NCI-H774 (cell line): ENCODE measurements at places on chromosomes 7 and 10.

- no peak for DNase-seq
Measured at GRCh38 chr7:54888067-54888733, 129.2 kb upstream of the SEC61G start.

GRCh38 chr7:27242555-27243339 is at the start of gene EVX1:
TSS of gene EVX1 (plus strand) at chr7:27242802. CDS start at chr7:27243031, 229 bp downstream.
- no peak for DNase-seq

DNA sequence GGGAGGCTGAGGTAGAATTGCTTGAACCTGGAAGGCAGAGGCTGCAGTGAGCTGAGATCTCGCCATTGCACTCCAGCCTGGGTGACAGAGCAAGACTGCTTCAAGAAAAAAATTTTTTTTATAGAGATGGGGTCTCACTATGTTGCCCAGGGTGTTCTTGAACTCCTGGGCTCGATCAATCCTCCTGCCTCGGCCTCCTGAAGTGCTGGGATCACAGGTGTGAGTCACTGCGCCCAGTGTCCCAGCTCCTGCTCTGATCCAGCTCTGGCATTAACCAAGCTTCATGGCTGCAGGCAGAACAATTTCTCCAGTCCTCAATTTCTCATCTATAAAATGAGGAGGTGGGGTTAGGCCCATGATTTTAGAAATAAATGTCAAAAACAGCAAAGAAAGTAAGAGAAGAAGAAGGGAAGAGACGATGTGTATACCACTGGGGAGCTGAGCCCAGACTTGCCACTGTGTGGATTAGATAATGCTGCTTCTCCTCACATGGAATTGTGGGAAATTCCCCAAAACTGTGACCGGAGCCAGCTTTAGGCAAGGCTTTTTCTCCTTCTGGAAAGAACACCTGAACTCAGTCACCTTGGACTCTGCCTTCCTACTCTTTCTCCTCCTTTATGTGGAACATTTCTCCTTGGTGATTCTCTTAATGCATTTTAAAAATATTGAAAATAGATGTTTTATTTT is 25.5 kb downstream of the IL15RA start:
- no peak for DNase-seq

- no peak for DNase-seq
Measured at GRCh38 chr10:58319599-58319998, 15.2 kb upstream of the UBE2D1 start.

DNA sequence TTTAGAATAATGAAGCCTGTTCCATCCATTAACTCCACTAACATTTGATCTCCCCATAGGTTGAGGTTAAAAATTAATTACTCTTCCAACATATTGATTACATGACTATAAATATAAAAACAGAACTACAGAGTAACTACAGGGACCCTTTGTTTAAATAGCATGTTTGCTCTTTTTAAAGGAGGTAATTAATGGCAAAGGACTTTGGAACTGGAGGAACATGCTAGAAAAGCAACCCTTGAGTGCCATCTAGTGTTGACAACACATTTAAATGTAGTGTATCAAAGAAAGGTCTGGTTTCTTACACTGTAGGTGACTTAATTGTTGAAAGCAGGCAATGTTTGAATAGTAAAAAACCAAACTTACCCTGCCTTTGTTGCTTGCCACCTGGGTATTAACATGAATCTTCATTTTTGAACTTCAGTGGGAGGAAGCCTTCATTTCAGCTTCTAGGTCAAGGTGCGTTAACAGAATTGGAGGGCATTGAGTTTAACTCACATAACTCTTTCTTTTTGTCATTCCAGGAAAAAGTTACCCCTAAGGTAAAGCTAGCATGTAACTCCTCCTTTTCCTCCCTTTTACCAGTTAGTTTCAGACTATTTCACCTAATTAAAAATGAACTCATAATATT is 52.6 kb upstream of the CAPZA2 start:
- peak; percentile 76 for DNase-seq

GRCh38 chr10:6721480-6721879 is 141.4 kb upstream of the PRKCQ start:
- DNase-seq = no peak
